ENCODE measurements at places on chromosomes 2 and 18.

- DNase-seq, result no peak
Measured at GRCh38 chr2:108971661-108972566, 17.1 kb downstream of the EDAR start.

- DNase-seq, result no peak
Measured at GRCh38 chr18:63848159-63848558, 39.3 kb upstream of the SERPINB2 start.

GRCh38 chr2:128782411-128783192, 463.9 kb upstream of the HS6ST1 start:
- DNase-seq, result no peak

- DNase-seq, result no peak
Measured at GRCh38 chr2:222672068-222672401, 577 bp downstream of the MOGAT1 start.

- DNase-seq, result peak; percentile 51
Measured at GRCh38 chr18:13437796-13438506, 219.4 kb downstream of the LDLRAD4 start.

DNA sequence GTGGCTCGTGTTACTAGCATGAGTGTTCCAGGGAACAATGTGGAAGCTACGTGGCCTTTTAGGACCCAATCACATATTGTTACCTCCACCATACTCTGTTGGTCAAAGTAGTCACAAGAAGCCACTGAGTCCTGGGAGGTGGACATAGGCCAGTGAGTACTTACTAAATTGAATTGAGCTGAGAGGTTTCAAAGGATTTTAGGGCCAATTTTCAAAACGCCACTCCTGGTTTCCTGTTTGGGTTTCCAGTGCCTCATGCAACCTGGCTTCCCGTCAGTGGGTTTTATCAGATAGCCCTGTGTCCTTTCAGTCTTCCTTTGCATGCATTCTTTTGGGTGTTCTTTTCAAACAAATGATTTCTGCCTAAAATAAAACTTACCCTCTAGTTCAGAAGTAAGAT, 56.3 kb downstream of the FBLN7 start:
- DNase-seq, result no peak

DNA sequence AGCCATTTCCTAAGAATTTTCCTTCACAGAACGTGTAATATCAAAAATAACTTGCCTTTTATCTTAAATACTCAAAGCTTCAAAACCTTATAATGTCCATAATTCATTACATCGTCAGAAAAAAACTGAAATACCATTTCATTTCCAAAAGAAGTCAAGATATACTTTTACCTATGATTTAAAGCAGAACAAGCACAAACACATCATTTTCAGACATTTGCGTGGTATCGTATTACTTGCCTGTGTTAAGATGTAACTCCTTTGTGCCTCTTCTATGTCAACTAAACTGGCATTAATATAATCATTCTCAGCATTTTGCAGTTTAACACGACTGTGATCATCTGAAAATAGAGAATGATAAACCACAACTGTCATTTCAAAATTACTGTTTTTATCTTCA, 47.5 kb downstream of the PTPN2 start:
- DNase-seq, result no peak
